ENCODE measurements at places on chromosomes 1 and 21.

GRCh38 chr1:21766210-21766609 lies 16.7 kb downstream of the USP48 start:
- no peak for DNase-seq

GRCh38 chr1:227707846-227708245 lies 27.3 kb downstream of the JMJD4 start:
- DNase-seq: no peak

GRCh38 chr1:6157528-6158174 lies 22.5 kb downstream of the CHD5 start:
- peak; percentile 93 for DNase-seq

GRCh38 chr1:223231011-223231572 lies 88.0 kb upstream of the TLR5 start:
- DNase-seq: no peak

- DNase-seq: peak; percentile 90
Measured at GRCh38 chr1:244952940-244953339, 88.6 kb upstream of the HNRNPU start.

DNA sequence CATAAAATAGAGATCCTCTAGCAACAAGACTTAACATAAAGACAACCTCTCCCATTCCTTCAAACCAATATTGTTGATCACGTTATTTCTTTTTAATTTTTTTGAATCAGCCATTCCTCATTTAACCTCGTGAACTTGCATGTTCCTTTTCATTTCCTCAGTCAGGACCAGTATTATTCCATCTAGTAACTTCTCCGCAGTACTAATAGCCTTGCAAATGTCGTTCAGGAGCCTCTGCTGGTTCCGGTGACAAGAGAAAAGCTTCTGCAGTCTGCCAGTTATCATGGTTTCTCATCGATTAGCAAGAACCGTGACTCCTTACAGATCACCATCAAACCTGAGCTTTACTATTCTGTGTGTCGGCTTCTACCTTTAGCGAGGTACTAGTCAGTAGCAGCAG lies 3.0 kb downstream of the APP start:
- DNase-seq: no peak

DNA sequence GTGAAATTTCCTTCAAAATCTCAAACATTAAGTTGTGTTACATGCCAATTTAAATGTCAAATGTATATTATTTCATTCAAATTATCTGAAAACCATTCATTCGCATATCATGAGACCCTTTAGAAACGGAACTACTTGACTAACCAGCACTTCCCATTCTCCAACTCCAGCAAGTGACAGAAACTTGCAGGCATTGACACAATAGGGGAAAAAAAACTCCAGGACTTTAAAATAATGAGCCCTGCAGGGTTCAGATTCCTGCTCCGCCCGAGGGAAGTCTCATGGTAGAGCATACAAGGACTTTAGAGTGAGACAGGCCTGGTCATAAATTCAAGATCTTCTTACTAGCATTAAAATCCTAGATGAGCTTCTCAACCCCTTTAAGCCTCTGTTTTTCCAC lies 138.9 kb downstream of the NR5A2 start:
- no peak for DNase-seq

DNA sequence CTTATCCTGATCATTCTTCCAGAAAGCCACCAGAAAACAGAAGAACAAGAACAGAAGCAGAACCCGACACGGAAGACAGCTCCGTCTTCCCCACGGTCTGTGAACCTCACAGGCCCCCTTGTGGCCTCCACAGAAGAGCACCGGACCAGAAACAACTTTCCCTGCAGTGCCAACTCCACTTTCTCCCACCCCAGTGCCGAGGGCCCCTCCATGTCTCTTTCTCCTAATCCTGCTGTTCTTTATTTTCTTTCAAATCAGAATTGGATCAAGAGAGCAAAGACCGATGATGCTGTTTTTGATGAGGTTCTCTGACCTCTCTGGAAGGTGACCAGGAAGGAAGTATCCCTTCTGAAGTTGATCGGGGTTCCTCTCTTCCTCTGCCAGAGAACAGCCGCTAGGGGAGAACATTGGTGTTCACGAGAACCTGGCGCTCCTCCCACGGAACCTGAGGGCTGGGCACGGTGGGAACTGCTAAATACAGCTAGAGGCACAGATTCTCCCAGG lies 58.9 kb upstream of the CTTNBP2NL start:
- peak; percentile 45 for DNase-seq

DNA sequence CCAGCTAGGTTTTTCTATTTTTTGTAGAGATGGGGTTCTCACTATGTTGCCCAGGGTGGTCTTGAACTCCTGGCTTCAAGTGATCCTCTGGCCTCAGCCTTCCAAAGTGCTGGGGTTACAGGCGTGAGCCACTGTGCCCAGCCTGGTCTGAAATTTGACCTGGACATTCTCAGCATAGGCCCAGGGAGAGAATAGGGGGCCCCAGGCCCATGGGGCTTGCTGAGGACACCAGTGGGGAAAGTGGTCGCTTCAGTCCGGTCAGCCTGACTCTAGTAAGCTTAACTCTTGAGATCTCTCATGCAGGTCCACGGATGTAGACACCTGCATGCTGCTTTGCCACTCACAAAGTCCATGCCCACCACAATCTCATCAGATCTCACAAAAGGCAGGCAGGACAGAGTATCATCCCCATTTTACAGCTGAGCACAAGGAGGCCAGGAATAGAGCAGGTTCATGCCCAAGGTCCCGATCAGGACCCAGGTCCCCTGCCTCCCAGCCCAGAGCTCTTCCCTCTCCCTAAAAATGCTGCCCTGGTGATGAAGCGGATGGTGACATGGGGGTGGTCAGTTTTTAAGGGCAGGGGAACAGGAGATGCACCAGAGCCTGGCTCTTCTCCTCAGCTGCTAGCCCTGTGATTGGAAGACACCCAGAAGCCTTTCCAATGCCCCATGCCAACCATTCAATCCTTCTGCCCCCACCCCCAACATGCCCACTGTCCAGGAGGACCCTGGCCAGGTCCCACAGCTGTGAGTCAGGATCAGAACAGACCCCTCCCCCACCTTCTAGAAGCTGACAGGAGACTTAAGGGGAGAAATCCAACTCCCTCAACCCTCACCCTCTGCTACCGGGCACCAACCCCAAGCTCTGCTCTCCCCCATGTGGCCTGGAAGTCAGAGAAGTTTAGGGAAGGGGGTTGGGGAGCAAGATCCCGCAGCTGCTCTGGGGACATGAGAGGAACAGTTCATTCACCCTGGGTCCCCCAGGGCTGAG lies 1.8 kb downstream of the FHL3 start:
- no peak for DNase-seq

GRCh38 chr1:205662791-205663190 lies 17.5 kb downstream of the SLC45A3 start:
- DNase-seq: no peak

DNA sequence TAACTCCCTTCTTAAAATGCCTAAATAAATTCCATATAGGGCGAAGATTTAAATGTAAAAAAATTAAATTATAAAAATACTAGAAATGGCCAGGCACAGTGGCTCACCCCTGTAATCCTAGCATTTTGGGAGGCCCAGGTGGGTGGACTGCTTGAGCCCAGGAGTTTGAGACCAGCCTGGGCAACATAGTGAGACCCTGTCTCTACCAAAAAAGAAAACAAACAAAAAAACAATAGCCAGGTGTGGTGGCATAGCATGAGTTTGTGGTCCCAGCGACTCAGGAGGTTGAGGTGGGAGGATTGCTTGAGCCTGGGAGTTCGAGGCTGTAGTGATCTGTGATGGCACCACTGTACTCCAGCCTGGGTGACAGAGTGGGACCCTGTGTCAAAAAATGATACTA lies 17.8 kb downstream of the SORT1 start:
- DNase-seq: no peak

DNA sequence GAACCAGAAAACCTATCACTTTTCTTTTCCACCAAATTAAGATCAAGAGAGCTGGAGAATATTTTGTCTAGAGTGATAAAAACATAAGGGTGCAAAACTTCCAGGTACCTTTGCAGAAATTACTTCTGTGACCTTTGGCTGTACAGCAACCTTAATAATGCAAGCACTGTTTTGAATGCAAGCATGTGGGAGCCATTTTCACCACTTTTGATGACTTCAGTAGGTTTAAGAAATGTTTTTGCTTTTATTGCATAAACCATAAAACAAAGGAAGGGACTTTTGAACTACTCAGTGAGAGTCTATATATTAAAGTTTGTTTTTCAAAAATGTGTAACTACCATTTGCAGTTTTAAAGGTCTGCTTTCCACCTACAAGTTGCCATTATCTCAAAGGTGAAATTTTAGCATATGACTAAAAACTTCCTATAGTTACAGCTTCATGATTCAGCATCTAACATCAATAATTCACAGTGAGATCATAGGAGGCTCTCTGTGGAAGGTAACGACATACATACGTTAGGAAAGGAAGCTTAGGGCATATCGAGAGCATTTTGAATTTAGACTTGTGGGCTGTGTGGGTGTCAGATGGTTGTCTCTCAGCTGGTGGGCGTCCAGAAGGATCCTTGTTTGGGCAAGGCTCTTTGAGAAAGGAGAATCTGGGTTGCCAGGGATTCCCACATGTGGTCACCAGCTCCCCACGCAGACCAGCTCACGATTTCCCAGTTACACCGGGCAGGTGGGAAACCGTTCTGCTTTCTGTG lies 1.1 kb upstream of the GADD45A start:
- DNase-seq: no peak

DNA sequence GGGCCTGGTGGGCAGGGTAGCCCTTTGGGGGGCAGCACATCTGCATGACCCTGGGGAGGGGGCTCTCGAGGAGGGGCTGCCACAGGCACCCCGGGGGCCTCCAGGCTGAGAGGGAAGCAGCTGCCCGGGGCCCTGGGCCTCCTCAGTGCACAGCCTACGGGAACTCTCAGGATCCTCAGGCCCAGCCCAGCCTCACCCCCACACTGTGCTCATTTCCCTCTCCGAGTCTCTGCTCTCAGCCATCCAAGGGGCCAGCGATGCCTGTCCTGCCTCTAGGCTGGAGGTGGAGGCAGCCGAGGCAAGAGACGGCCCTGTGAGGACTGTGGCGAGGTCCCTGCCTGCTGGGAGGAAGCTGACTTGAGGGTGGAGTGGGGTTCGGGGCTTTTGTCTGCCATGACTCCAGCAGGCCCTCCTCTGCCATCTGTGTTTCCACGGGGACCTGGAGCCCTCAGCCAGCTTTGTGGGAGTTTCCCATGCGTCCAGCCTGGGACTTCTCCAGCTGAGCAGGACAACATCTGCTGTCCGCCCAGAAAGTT lies 7.2 kb upstream of the PLEKHG5 start:
- DNase-seq: no peak

DNA sequence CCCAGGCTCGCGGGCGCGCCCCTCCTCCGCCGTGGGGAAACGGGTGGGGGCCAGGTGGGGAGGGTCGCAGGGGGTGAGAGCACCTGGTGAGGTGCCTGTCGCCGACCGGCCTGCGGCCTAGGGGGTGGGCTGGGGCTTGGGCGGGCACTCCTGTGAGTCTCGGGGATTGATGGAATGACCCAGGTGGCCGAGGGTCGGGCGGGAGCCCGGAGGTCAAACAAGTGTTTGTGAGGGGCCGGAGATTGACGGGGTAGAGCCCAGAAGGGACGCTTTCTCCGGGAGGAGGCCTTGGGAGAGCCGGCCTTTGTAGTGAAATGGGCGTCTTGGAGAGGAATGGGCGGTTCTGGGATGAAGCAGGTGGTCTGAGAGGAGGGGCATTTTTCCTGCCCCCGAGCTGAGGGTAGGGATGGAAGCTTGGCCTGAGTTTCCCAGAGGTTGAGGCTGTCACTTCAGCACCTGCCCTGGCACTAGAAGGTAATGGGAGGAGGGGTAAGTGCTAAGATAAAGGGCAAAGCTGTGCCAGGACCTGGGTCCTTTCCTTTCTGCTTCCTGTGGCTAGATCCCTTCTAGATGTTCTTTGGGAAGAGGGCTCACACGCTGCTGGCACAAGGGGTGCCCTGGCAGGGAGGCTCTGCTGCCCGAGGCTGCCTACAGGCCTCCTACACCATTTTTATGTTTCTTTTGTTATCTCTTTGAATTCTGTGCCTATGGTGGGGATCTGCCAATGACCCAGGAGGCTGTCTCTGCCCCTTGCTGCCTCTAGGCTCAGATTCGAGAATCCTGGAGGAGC lies 56.1 kb downstream of the NDUFS5 start:
- DNase-seq: no peak

- no peak for DNase-seq
Measured at GRCh38 chr1:2805801-2806430, 4.4 kb upstream of the TTC34 start.

GRCh38 chr1:212285685-212286555 lies 710 bp downstream of the PPP2R5A start:
- DNase-seq: peak; percentile 62

DNA sequence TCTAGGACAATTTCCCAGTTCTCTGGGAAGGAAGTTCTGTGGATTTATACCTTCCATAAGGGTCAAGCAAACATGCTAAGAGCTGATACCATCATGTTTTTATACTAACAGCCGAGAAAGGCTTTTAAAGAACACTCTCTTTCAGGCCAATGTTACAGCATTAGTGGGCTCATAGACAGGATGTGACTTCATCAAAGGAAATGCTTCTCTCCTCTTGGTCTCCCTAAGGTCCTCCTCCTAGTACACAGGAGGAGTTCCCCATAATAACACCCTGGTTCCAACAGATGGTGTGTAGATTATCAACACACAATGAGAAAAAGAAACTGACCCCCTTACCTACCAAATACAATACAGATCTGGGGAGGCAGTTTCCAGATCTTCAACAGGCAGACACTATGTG lies 26.7 kb upstream of the GLIS1 start:
- DNase-seq: no peak

- no peak for DNase-seq
Measured at GRCh38 chr1:215210167-215210566, 127.6 kb downstream of the KCNK2 start.

- DNase-seq: no peak
Measured at GRCh38 chr1:186152227-186152619, 222.8 kb downstream of the TPR start.

DNA sequence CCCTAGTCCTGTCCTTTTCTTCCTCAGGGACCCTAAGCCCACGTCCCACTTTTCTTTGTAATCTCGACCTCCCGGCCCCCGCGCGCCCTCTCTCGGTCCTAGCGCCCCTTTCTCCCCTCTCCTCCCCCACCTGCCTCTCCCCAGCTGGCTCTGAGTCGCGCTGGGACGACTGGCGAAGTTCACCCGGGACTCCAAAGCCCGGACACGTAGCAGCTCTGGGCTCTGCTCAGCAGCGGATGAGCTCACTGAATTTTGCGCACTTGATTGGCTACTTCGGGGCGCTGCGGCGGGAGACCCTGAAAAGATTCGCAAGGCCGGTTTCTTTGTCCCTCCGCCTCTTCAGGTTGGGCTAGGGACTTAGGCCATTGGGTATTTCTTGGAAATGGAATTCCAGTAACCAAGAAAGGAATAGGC lies 16.3 kb upstream of the ACKR1 start:
- DNase-seq: peak; percentile 16

GRCh38 chr1:62265956-62266935 lies 53.0 kb downstream of the KANK4 start:
- DNase-seq: no peak

GRCh38 chr1:26177182-26177684 lies at the start of gene CNKSR1:
Gene CNKSR1 (plus strand): TSS chr1:26177491. CDS start chr1:26177548, 57 bp downstream.
- DNase-seq: no peak

Measured in A549 (cell line).